ENCODE measurements at places on chromosomes 12 and 14.
A peak's percentile ranks its signal among the peaks of the same experiment; 100 is the strongest.

- no peak for DNase-seq
Observed at GRCh38 chr12:100017056-100017455, 32.3 kb upstream of the ANKS1B start.

- no peak for DNase-seq
Observed at GRCh38 chr14:56026506-56026905, 91.7 kb upstream of the PELI2 start.

DNA sequence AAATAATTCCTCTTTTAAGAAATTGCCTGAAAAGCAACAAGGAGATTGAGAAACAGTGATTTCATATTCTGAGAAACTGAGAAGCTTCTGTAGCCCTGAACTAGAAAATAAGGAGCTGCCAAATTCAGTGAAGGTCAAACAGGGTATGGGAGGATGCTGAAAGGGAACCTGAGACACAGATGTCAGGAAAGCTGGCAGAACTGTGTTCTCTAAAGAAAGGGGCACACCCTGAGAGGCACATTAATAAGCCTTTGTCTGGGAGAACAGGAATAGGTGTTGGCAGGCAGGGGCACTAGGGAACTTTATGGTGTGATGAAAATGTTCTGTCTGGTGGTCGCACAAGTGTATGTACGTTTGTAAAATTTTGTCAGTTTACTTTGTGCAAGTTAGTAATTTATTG, 29.6 kb downstream of the VRK1 start:
- no peak for DNase-seq

DNA sequence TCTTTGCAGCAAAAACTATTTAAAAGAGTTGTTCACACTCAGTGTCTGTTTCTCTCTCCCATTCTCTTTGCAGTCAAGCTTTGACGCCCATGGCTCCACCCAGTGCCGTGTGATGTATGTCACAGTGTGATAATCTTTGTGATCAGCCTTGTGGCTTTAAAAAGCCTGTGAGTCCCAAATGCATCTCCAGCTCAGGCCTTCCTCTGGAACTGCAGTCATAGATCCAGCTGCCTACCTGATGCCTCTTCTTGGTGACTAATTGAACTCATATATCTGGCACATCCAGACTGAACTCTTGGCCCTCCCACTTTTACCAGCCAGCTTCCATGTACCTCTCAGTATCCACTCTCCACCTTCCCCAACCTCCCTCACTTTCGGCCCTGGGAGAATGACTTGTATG, 182.8 kb upstream of the ARHGAP5 start:
- no peak for DNase-seq

DNA sequence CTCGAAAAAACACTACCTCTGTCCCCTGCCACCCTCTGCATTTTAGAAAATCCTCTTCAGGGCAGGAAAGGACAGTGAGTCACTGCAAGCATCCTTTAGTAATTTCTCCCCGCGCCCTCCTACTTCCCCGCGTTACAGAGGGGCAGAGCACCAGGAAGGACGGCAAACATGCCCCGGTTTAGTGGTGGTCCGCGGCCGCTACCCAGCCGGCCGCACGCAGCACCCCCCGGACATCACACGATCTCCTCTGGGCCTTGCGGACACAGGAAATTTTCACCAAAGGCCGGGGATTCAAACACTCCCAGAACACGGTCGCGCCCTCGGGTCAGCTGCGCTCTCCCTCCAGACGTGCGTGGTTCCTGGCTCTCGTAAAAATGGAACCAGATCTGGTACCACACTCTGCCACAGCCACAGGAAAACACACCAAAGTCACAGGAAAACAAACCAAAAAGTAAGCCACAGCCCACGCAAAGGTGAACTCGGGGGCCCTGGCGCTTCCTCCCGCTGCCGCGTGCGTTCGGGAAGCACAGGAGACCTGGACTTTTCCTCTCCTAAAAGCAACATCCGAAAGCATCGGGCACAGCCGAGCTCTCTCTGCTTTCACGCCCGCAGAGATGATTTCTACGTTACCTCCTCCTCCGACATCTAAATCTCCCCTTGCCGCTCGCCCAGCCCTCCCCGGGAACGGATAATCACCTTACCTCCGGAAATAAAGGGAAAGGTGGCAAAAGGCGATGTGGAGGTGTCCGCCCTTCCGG, 839 bp downstream of the SLC38A1 start:
- no peak for DNase-seq

- no peak for DNase-seq
Observed at GRCh38 chr14:21780429-21781084, 106.9 kb upstream of the OR4E1 start.

GRCh38 chr14:96139169-96139568, 65.5 kb upstream of the BDKRB2 start:
- no peak for DNase-seq

DNA sequence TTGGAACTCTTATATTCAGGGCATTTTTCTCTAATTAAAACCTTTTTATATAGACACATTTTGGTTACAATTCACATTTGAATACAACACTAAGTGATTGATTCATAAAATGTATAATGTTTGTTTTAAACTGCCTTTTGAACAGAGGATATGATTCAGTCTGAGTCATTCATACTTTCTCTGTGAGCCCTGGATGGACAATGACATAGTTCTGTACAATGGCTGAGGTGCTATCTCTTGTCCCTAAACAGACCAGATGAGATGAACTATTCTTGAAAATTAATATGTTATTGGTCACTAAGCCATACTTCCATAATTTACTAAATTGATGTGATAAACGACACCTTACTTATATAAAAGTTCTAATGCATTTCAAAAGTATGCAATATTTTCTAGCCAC, 199.7 kb upstream of the ATXN7L3B start:
- DNase-seq: no peak

GRCh38 chr14:34699873-34700621, 14.3 kb downstream of the CFL2 start:
- no peak for DNase-seq

DNA sequence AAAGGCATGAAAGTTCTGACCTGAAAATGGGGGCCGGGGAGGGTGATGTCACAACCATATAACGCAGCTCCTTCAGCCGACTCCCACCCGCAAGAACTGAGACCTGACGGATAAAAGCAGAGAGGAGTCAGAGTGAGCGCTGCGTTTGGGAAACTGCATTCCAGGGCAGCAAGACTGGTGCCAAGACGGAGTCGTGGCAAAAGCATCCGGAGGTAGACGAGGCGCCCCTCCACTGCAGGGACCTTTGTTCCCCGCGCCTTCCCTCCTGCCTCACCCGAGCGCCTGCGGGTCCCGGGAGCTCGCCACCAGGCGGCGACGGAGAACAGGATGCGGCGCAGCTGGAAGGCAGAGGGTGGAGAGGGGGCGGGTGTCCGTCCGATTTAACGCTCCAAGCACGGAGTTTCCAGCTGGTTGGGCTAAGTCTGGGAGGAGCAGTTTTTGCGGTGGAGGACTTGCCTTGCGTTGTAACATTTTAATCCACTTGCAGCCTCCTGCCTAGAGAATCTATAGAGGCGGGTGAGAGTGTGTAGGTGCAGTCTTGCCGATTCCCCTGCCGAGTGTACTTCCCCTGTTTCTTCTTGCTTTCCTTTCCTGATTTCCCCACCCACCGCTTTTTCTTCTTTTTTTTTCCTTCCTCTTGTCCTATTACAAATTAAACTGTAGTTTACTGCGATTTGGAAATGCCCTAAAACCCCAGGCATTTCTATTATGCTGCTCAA, 1.2 kb upstream of the CPNE8 start:
- DNase-seq: peak; percentile 25
